ENCODE measurements at places on chromosomes 16 and 17. TPM values are rescaled to one million over a fixed set of nuclear protein-coding genes. Genes with fewer than 3 reads are reported as not detected.

Gene KRT28
- not detected for total RNA-seq

Gene STX1B
- 10.7 TPM for total RNA-seq

Gene ZNF785
- 9.7 TPM for total RNA-seq

Gene NMT1
- 114 TPM for total RNA-seq

Gene C17orf78
- not detected for total RNA-seq

GRCh38 chr17:82302568-82302963 lies 14.8 kb downstream of the CD7 start:
- no peak for DNase-seq

DNA sequence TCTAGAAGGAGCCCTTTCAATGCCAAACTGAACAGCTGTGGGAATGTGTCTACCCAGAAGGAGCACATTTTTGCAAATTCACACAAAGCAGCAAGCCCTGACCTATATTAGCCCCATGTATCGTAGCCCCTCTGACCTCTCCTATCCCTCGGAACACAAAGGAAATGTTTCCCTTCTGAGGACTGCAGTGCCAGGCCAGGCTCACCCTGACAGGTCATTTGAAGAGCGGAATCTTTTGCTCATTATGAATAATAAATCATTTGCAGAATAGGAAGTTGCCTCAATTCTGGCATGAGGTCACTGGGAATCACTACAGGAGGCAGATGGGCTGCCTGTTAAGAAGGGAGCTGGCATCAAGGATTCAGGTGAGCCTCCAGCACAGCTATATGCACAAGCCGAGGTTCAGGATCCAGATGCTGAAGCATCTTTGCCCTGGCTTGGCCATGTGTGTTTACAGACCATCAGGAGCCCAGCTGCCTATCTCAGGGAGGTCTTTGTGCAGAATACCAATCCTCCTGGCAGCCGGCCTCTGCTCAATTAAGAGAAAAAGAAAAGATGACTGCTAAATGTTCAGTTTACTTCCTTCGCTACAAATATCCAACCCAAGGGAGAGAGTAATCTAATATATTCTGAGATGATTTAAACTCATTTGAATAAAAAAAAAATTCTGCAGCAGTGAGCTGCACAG lies 119.4 kb downstream of the USP31 start:
- DNase-seq: no peak

DNA sequence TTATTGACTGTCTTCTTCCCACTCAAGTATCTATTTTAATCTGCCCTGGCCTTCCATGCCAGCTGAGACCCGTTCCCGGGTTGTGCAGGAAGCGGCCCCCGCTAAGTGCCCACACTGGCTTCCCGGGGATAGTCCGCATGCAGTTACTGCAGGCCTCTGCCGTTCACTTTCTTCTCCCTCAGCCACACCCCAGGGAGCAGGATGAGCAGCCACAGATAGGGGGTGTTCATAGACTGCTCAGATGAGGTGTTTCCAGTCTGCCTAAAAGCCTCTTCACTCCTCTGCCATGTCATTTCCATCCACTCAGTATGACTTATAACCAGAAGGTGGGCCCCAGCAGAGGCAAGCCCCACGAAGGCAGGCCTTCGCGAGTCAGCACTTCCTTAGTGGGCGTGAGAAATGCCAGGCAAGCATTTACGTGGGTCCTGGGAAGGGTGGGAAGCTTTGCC lies 7.7 kb downstream of the MED9 start:
- DNase-seq: no peak

DNA sequence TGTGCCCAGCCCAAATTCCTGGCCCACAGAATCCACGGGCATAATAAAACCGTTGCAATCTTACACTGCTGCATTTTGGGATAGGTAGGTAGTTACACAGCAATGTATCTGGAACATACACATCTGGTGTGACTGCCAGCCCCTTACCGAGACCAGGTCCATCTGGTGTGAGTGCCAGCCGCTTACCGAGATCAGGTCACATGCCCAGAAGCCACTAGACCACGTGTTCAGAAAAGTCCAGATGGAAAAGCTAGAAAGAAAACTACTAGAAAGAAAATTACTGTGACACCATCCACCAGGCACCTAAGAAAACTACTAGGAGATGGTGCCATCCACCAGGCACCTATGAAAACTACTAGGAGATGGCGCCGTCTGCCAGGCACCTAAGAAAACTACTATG lies 19.4 kb downstream of the PIK3R5 start:
- DNase-seq: no peak

- no peak for DNase-seq
These were observed 51.9 kb downstream of the MEOX1 start for GRCh38 chr17:43609613-43610385.

GRCh38 chr17:37123941-37124820 lies 175.4 kb downstream of the AATF start:
- DNase-seq: no peak

- DNase-seq: peak; percentile 11
These were observed 998 bp upstream of the TMEM11 start for GRCh38 chr17:21214777-21215541.

DNA sequence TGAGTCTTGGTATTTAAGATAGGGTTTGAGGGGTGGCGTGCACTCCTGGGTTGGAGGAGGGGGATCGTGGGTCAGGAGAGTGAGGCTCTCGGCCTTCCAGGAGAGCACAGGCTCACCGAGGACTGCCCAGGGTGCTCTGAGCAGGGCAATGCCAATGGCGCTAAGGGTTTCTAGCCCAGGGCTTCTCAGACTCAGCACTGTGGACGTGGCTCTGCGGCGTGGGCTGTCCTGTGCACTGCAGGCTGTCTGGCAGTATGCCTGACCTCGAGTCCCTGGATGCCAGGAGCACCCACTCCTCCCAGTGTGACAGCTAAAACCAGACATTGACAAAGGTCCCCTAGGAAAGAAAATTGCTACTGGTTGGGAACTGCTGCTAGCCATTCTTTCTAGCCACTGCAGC lies 37.2 kb upstream of the ENDOV start:
- no peak for DNase-seq

GRCh38 chr17:33779234-33779591 lies 475.9 kb upstream of the CCL2 start:
- DNase-seq: peak; percentile 35

GRCh38 chr16:65576631-65577030 lies 454.8 kb upstream of the CDH11 start:
- no peak for DNase-seq

- DNase-seq: no peak
These were observed 128.5 kb upstream of the HS3ST2 start for GRCh38 chr16:22685459-22685830.

GRCh38 chr16:84885342-84885910 lies 65.6 kb downstream of the CRISPLD2 start:
- no peak for DNase-seq

DNA sequence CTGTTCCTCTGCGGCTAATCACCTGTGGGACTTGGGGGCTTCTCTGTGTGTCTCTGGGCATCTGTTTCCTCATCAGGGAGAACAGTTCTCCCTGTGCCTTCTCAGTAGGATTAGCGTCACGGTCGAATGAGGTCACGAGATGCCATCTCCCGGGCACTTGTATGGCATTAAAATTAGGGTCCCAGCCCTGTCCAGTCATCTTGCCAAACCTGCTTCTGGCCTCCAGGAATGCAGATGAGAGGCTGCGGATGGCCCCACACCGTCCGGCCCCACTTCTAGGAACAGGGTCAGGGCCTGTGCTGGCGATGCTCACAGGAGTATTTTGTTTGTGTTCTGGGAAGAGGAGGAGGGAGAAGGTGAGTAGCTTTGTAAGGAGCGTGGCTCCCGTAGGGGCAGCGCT lies 58.5 kb downstream of the OR1D5 start:
- DNase-seq: no peak

GRCh38 chr17:2835780-2836179 lies 39.5 kb downstream of the RAP1GAP2 start:
- DNase-seq: no peak

DNA sequence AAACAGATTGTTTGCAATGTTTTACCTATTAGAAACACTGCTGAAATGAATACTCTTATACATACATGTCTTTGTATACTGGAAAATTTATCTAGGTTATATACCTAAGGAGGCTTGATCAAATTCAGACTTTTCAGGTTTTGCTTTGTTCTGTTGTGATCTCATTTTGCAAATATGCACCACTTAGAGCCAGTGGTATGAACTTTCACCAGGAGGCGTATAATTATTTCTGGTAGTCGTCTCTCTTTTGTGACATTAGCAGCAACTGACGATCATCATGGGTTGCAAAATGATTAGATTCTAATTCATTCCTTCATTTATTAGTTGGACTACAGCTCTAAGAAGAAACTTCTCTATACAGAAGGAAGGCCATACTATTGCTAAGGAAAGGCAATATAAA lies 26.9 kb downstream of the AP1G1 start:
- peak; percentile 59 for DNase-seq
